Fibroblast of villous mesenchyme (primary cell): ENCODE measurements at places on chromosomes 6 and 20. TPM values are rescaled to one million over a fixed set of nuclear protein-coding genes. Genes with fewer than 3 reads are reported as not detected.

Gene RPP40
- total RNA-seq: 7.7 and 11.2 TPM in 2 replicates

Gene HCRTR2
- total RNA-seq: not detected in 2 replicates

Gene TREML2
- not detected in 2 replicates for total RNA-seq

Gene CDSN
- total RNA-seq: not detected in 2 replicates

Gene PTK6
- total RNA-seq: under 0.01 TPM in 2 replicates

Gene HLA-DOB
- total RNA-seq: 0.32 and 0.43 TPM in 2 replicates

Gene TSPO2
- not detected in 2 replicates for total RNA-seq

Gene HACE1
- 22.5 and 23.3 TPM in 2 replicates for total RNA-seq

Gene TGM3
- not detected in 2 replicates for total RNA-seq

Gene FAM209B
- total RNA-seq: not detected in 2 replicates

Gene ARMH2
- not detected in 2 replicates for total RNA-seq

Gene RAET1E
- under 0.01 TPM in 1 of 2 replicates, not detected in the other for total RNA-seq

Gene MUC22
- total RNA-seq: not detected in 2 replicates

Gene SLC25A27
- total RNA-seq: 2.6 and 6.5 TPM in 2 replicates

Gene KCNK15
- 0.32 and 1.7 TPM in 2 replicates for total RNA-seq
